Stimulated activated CD8-positive, alpha-beta memory T cell treated with anti-CD3 and anti-CD28 coated beads, Interleukin-4, amount 100 ng/mL, for 24 hours (primary cell): ENCODE measurements at places on chromosomes 1 and 21.

DNA sequence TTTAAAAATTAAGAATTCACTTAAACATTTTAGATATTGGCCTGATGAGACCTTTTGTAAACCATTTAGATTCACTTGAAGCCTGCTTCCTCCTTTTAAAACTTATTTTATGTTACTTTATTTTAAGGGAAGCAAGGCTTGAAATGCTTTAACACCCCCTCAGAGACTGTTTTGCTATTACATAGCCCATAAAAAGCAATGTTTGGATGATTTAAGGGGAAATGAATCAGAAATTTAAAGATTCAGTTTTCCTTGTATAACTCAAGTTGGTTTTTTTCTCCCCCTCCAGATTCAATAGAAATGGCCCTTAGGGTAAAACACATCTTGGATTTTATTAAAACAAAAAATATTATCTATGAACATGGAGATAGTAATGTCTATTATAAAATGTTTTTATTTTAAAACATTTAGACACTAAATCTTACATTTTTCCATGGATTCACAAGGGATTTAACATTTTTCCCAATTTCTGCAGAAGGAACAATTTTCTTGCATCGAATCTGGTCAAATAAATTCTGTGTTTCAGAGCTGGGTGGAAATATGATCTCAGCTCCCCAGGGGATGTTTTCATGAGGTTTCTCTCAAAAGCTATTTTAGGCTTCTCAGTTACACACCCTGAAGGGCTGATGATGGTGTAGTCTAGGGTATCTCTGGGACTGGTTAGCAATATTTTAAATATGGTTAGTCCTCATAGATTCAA is 69.3 kb upstream of the WARS2 start:
- no peak for DNase-seq

DNA sequence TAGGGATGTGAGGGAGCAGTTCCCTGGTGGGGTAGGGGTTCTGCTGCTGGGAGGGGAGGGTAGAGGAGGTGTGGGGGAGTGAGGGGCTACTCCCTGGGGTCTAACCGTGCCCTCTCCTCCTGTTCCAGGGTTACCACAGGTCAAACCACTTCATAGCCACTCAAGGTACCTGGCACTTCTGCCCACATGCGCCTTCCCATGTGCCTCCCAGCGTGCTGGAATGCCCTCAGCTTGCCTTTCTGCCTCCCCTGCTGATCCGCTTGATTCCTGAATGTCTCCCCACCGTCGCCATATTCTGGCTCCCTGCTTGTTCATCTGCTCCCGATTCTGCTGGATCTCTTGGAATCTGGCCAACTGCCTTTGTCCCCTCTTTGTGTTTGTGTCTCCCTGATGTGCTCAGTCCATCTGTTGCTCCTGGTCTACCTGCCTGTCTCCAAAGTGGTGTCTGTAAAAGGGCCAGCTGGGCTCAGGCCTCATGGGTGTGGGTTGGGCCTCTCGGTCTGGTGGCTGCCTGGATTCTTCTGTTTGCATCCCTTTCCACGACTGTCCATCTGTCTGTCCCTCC is 74.4 kb downstream of the PTPRU start:
- DNase-seq: no peak

DNA sequence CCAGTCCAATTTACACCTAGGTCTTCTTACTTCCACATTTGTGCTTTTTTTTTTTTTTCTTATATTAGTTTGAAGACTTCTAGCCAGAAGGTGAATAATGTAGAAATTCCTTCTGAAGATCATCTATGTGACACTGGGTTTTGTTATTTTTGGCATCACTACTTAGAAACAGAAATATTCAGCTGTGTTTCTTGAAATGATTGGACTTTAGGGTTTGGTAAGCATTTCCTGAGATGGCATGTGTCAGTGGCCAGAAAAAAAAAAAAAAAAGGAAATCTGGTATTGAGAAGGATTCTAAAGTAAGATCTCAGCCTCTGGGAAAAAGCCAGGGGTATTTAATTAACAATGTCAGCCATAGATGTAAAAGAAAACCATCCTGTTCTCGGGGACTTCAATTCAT is 43.4 kb upstream of the LRRC8C start:
- DNase-seq: no peak

DNA sequence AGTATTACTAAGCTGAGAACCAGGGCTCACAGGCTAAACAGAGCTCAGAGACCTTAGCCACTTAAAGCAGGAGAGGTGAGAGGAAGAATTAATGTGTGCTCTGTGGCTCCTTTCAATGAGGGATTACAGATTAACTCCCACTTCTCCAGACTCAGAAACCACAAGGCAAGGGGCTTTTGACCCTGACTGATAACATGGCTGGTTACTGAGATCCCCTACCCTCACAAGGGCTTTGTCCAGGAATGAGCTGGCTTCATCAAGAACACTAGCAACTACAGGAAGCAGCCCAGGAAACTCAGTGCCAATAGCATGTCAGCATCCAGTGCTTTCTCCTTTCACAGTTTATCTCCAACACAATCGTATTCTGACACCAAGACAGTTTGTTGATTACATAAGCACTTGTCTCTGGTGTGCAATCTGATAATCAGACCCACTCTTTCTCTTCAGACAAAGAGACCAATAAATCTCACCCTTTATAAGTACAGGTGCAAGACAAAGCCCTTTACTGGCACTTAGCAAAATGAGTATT is 38.8 kb downstream of the ERI3 start:
- DNase-seq: no peak
